Stimulated activated CD8-positive, alpha-beta memory T cell treated with anti-CD3 and anti-CD28 coated beads, Interleukin-7, amount 100 ng/mL, for 4 hours (primary cell): ENCODE measurements at places on chromosomes 13 and 19.

- no peak for DNase-seq
Observed at GRCh38 chr13:43431841-43432240, 354.9 kb downstream of the ENOX1 start.

GRCh38 chr19:13102666-13103580 lies at the start of gene LYL1:
LYL1 (minus strand) TSS chr19:13102858; CDS start chr19:13101171, 1,687 bp downstream.
- DNase-seq, result peak; percentile 34

- peak; percentile 5 for DNase-seq
Observed at GRCh38 chr13:51614350-51614786, 30.1 kb downstream of the WDFY2 start.

DNA sequence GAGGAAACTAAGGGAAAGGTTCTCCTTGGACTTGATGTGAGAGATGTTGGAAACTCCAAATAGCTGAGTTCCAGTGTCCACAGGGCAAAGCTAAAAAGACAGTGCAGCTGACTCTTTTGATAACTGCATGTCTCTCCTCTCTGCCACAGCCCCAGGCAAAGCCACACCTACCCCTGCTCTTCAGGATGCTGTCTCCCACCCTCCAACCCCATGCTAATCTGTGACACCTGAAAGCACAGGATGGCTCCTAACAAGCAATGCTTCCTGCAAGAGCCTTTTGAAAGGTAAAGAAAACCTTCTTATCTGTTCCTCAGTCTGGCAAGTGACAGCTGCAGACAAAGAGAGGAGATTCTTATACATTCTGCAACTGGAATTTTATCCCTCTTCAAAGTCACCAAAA lies 14.5 kb downstream of the SLC46A3 start:
- DNase-seq, result no peak

GRCh38 chr13:76446191-76446590 lies 440.0 kb downstream of the KCTD12 start:
- DNase-seq, result no peak

DNA sequence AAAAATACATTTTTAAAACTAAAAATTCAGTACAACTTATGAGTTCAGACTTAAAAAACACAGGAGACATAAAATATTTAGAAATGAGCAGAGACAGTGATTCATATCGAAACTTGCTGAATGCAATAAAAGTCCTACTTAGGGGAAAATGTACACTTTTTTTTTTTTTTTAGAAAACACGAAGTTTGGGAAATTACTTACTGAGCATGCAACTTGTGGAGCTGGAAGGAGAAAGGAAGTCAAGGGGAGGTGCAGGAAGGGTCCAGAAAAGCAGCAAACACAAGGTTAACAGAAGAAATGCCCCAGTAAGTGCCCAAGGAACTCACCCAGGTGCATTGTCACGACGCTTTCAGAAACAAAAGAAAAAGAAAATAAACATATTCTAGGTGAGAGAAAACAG lies 18.6 kb upstream of the LAIR1 start:
- no peak for DNase-seq

DNA sequence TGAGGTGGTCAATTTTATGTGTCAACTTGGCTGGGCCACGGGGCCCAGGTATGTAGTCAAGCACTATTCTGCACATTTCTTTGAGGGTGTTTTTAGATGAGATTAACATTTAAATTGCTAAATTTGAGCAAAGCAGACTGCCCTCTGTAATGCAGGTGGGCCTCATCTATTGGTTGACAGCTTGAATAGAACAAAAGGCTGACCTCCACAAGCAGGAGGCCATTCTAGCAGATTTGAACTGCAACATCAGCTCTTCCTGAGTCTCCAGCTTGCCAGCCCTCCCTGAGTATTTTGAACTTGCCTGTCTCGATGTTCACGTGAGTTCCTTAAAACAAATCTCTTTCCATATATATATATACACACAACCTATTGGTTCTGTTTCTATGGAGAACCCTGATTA lies 134.8 kb downstream of the DCLK1 start:
- no peak for DNase-seq

- peak; percentile 16 for DNase-seq
Observed at GRCh38 chr13:101258071-101258470, 158.2 kb downstream of the NALCN start.

DNA sequence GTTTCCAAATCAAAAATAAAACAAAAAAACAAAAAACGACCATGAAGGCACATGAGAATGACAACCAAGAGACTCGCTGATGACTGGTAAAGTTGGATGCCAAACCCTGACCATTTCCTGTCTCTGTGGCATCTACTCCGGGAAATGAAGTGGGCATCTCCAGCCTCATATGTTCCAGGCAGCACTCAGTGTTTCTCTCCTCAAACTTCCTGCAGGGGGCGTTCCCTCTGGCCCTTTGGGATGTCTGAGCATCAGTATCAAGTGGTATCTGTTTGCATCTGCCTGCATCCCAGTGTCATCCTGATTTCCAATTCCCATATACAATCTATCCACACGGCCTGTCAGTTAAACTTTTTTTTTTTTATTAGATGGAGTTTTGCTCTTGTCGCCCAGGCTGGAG lies 9.8 kb upstream of the SIGLEC12 start:
- DNase-seq, result no peak

- no peak for DNase-seq
Observed at GRCh38 chr13:49046002-49046401, 70.3 kb downstream of the FNDC3A start.

DNA sequence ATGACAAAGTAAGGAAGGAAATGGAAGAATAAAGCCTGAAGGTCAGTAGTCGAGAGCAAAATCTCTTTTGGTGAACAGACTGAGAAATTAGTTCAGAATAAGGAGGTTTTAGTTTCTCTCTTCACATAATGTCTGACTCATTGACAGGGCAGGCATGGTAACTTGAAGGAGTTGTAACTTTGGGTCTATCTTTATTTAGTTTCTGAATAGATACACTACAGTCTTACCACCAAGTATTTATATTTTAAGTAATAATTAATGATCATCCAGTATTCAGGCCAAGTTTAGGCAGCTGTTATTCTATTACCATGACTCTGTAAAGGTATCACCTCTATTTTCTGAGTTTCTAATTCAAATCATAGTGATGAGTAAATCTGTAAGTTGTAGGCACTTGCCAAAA lies 219.9 kb downstream of the SPRY2 start:
- no peak for DNase-seq

GRCh38 chr19:53621885-53622740 lies 9.7 kb upstream of the DPRX start:
- DNase-seq, result no peak

DNA sequence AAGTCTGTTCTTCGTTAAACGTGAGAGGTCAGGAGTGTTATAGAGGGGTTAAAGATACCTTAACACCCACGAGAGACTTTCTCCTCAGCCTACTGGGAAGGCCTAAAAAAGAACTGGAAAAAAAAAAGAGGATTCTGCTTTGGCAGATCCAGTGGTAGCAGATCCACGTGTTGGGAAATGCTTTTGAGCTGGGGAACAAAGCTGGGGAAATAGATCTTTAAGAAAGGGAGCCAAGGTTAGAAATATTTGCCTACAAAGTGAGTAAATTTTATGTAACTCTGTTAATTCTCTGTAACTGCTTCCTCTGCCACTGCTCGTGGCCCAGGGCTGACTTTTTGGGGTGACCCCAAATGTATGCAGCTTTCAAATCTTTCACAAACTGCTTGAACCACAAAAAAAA lies 11.7 kb downstream of the RFX2 start:
- DNase-seq, result no peak

GRCh38 chr19:48186015-48186414 lies 15.5 kb downstream of the ZSWIM9 start:
- no peak for DNase-seq

- no peak for DNase-seq
Observed at GRCh38 chr13:65497265-65497664, 1732.9 kb downstream of the PCDH9 start.

- DNase-seq, result no peak
Observed at GRCh38 chr13:45432737-45433380, 14.7 kb upstream of the SLC25A30 start.
